Keratinocyte (primary cell): ENCODE measurements at places on chromosomes 16 and 17.

- DNase-seq, result no peak
These were observed 24.3 kb downstream of the TK2 start for GRCh38 chr16:66525396-66526180.

- no peak for DNase-seq
These were observed 99.5 kb downstream of the SYCE1L start for GRCh38 chr16:77298418-77299360.

- no peak for DNase-seq
These were observed 7.9 kb downstream of the MSLN start for GRCh38 chr16:768428-768827.

- no peak for DNase-seq
These were observed 7.9 kb downstream of the KATNB1 start for GRCh38 chr16:57743458-57743857.

GRCh38 chr16:11058832-11059231 lies 114.5 kb downstream of the CLEC16A start:
- DNase-seq, result no peak
